ENCODE measurements at places on chromosomes 1 and 21. TPM values are rescaled to one million over a fixed set of nuclear protein-coding genes. Genes with fewer than 3 reads are reported as not detected.

Gene DNM3
- 1.2 TPM for total RNA-seq

Gene HSD3B2
- total RNA-seq: not detected

Gene FNDC10
- total RNA-seq: 8.8 TPM

Gene BARHL2
- total RNA-seq: not detected

Gene CCDC190
- not detected for total RNA-seq

Gene RIPK4
- not detected for total RNA-seq

Data from T-helper 1 cell treated with Interleukin-12 subunit alpha and Interleukin-12 subunit beta and Interleukin-4 antibody, amounts not matched to agents 30 ng/mL and 1 ng/mL, for 36 hours (primary cell).